Stimulated activated CD4-positive, alpha-beta T cell treated with anti-CD3 and anti-CD28 coated beads, TNF-alpha, amount 100 ng/mL, for 4 hours (primary cell): ENCODE measurements at places on chromosomes 2 and 18.
A peak's percentile ranks its signal among the peaks of the same experiment; 100 is the strongest.

GRCh38 chr2:224401641-224402342 lies at the start of gene FAM124B:
FAM124B (minus strand) TSS chr2:224402107; CDS start chr2:224401768, 339 bp downstream.
- peak; percentile 4 for DNase-seq

- no peak for DNase-seq
Measured at GRCh38 chr2:150379166-150379565, 108.3 kb downstream of the RND3 start.

GRCh38 chr18:363301-364085 lies 95.6 kb upstream of the THOC1 start:
- DNase-seq = no peak

- no peak for DNase-seq
Measured at GRCh38 chr2:86251840-86252266, 52.6 kb downstream of the MRPL35 start.

GRCh38 chr18:75324686-75325257 lies 102.7 kb downstream of the SMIM21 start:
- DNase-seq = no peak
